ENCODE measurements at places on chromosomes 6 and 20. TPM values are rescaled to one million over a fixed set of nuclear protein-coding genes. Genes with fewer than 3 reads are reported as not detected.

The BPIFB4 gene
- total RNA-seq, result not detected

The PCSK2 gene
- total RNA-seq, result 1.5 TPM

The ABHD16B gene
- not detected for total RNA-seq

The MDC1 gene
- 9.8 TPM for total RNA-seq

The GLYATL3 gene
- not detected for total RNA-seq

The RNF39 gene
- total RNA-seq, result 0.11 TPM

The UNC93A gene
- not detected for total RNA-seq

The CST5 gene
- not detected for total RNA-seq

The ADGRG6 gene
- total RNA-seq, result 124 TPM

The PAX1 gene
- total RNA-seq, result not detected

The DCBLD1 gene
- total RNA-seq, result 20.9 TPM

The C4B gene
- 4.7 TPM for total RNA-seq

The CTNNBL1 gene
- total RNA-seq, result 22.2 TPM
